ENCODE measurements at places on chromosomes 7 and 10.

DNA sequence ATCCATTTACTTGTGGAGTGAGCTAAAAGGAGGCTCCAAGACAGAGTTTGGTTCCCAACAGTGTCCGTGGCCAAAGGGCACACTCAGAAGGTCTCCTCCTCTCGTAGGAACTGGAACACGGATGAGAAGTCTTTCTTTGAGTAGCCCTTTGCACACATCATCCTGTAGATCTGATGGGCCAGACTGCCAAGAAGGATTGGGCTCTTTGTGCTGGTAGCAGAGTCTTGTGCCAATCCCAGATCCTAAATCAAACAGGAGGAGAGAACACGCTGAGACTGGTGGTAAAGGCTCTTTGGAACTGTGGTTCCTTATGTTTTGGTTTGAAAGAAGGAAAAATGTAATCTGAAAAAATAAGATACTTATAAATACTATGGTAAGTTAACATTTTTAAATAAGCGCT, 136.6 kb downstream of the HIBADH start:
- DNase-seq, result no peak

GRCh38 chr7:141369422-141369821, 181.8 kb upstream of the AGK start:
- no peak for DNase-seq

- DNase-seq, result no peak
Measured at GRCh38 chr7:94284104-94284503, 110.6 kb upstream of the COL1A2 start.

GRCh38 chr7:462173-463103, 57.2 kb downstream of the PDGFA start:
- no peak for DNase-seq

DNA sequence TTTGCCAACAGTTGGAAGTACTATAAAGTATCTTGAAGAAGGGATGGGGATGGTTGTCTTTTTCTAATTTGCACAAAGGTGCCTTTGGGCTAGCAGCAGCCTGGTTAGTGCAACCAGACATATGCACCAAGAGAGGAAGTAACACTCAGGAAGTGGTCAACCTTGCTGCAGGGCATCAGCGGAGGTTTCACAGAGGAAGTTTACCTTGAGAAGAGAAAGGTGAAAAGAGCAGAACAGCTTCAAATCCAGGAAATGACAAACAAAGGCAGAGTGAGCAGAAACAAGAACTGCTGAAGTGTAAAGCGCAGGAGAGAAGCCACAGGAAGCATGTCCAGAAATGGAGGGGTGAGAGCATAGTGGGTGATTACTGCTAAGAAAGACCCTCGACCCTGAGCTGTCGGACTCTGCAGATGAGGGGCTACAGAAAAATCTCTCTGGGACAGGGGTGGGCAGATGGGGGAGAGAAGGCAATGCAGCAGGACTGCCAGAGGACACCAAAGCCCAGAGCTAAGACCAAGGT, 66.9 kb downstream of the STK17A start:
- peak; percentile 34 for DNase-seq

DNA sequence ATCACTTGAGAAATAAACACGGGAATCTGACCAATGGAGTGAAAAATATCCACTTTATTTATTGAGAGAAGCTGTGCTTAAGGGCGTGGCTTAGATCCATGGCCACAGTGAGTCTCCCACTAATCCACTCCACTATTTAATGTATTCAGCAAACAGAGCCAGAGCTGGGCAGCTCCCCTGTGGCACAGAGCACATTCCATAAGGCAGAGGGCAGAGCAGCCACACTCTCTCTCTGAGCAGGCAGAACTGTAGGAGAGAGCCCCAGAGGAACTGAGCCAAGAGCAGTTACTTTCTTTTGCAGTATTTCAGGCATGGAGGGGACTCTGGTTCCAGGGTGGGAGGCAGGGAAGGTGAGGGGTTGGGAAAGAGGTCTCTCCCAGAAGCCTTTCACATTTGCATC, 106.0 kb downstream of the GALNT17 start:
- no peak for DNase-seq

DNA sequence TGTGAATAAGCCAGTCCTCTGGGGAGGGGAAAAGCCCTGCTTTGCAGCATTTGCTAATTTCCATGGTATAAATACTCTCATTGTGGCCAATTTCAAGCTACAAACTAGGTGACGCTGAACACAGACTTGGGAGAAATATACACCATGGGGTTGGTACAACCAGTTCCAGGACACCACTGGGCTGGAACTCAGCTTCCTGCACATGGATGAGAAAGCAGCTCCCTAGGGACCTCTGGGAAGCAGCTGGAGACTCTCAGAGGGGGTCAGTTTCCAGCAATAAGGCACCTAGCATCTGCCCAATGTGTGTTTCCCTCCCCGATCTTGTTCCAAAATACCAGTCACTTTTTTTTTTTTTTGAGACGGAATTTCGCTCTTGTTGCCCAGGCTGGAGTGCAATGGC, 56.8 kb upstream of the WDR11 start:
- no peak for DNase-seq

- DNase-seq, result no peak
Measured at GRCh38 chr7:106216923-106217542, 67.8 kb downstream of the NAMPT start.

DNA sequence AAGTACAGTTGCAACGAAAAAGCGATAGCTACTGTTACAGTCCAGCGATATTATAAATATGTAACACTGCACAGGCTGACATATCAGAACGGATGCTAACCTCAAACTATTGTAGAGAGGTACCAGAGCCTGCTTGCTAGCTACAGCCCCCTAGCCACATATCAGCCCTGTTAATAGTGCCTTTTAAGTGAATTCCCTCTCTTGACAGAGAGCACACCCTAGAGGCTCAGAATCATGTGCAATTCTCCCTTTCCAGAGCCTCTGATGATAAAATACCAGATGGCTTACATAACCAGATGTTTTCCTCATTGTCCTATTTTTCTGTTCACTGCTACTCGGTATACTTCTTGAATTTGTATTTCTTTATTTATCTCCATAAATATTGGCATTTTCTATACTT, 960.7 kb upstream of the CELF2 start:
- no peak for DNase-seq

GRCh38 chr7:158030566-158030965, 557.1 kb downstream of the PTPRN2 start:
- no peak for DNase-seq

- DNase-seq, result no peak
Measured at GRCh38 chr7:115058726-115059125, 136.8 kb downstream of the MDFIC start.

DNA sequence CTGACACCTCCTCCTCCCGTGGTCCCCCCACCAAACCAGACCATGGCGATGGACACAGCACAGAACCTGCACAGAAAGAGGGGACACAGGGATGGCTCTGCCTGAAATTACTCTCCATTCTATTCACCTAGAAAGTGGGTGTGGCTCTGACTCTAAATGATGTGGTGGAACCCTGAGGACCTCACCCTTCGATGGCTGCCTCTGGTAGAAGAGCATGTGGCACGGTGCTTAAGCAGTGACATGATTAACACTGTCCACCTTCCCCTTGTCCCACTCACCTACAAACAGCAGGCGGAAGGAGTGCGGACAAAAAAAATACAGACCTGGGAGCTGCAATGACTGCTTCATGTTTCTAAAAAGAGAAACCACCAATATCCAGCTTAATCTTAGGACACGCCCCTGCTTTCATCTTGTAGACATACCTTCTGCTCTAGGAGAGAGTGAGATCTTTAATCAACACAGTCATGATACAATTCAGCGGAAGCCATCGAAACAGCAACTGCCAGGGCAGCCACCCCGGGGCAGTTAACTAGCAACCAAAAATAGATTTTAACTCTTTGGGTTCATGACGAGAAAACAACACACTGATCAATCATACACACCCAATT, 11.4 kb downstream of the JCAD start:
- DNase-seq, result no peak

GRCh38 chr7:101985057-101985902, 167.9 kb downstream of the CUX1 start:
- no peak for DNase-seq

Measured in stimulated activated CD8-positive, alpha-beta memory T cell treated with anti-CD3 and anti-CD28 coated beads, Interleukin-2, amount 100 ng/mL, for 1 hour (primary cell).